ENCODE measurements at places on chromosomes 11 and 22. TPM values are rescaled to one million over a fixed set of nuclear protein-coding genes. Genes with fewer than 3 reads are reported as not detected.

- no peak for DNase-seq
Observed at GRCh38 chr11:12206529-12206928, 96.1 kb downstream of the MICAL2 start.

Gene DUSP8
- 6.2 TPM for total RNA-seq

DNA sequence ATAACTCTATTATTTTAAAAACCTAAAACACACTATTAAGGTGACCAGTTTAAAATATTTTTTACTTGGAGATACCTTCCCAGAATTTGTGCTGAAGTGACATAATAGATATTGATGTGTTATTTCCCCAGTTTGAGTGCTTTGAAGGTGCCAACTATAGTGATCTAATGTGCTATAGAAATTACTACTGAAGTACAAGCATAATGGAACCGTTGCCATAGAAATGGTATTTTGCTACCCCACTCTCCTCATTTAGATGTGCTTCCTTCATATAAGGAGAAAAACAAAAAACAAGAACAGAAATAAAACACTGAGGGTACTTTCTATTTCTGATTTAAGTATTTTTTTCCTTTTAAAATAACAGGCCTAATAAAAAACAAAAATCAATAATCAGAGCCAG lies 19.2 kb downstream of the DDI1 start:
- DNase-seq: no peak

- no peak for DNase-seq
Observed at GRCh38 chr22:26143806-26144325, 25.4 kb upstream of the SEZ6L start.

DNA sequence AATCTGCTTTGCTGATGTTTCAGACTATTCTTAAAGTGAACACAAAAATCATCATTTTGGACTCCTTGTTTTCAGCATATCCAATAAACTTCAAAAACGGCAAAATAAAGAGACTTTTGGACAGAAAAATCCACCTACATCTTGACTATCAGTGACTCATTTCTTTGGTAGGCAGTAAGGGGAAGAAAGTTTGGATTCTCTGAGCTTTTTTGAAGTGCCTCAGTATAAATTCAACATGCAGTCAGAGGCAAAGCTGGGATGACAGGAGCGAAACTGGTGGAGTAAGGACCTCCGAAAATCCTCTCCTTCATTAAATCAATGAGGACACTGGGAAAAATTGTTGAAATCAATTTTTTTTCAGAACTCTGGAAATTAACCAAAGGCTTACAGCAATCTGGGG lies 29.7 kb downstream of the EFCAB6 start:
- DNase-seq: no peak

DNA sequence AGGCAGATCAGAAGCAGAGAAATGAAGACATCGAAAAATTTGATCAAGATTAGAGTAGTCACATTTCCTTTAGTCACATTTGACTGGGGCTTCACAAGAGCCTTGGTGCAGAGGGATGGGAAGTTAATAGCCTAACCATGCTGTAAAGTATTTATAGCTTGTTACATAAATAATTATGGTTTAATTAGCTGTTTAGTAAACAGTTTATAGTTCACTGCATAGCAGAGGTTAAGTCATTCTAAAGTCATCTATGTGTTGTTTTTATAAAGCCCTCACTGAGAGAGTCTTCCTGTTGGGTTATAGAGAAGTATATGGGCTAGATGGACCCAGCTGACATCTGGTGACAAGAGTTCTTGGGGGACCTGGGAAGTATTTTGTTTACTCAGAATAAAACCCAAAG lies 47.1 kb downstream of the INSC start:
- DNase-seq: no peak

- no peak for DNase-seq
Observed at GRCh38 chr22:49464037-49464436, 363.6 kb downstream of the BRD1 start.

Gene PKNOX2
- 2.9 TPM for total RNA-seq

Gene UBXN1
- total RNA-seq: 192 TPM

Gene MAP6
- 43.8 TPM for total RNA-seq

DNA sequence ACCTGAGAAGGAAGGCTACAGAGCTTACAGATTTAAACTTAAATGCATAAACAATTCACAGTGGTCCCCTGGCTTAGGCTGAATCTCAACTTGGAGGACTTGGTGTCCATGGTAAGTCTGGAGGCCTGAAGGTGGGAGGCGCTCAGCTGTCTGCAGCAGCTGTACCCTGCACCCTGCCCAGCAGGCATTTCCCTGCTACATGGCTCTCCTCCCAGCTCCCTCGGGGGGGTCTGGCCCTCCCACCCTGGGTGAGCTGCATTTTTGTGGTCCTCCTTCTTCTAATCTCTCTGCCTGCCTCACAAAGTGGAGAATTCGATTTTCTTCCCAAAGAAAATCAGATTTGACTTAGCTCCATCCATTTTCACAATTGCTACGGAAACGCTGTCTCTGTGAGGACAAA lies 273.2 kb downstream of the KIRREL3 start:
- no peak for DNase-seq

- no peak for DNase-seq
Observed at GRCh38 chr11:64561984-64562722, 28.9 kb upstream of the SLC22A12 start.

Gene CACNA1I
- total RNA-seq: 0.39 TPM

DNA sequence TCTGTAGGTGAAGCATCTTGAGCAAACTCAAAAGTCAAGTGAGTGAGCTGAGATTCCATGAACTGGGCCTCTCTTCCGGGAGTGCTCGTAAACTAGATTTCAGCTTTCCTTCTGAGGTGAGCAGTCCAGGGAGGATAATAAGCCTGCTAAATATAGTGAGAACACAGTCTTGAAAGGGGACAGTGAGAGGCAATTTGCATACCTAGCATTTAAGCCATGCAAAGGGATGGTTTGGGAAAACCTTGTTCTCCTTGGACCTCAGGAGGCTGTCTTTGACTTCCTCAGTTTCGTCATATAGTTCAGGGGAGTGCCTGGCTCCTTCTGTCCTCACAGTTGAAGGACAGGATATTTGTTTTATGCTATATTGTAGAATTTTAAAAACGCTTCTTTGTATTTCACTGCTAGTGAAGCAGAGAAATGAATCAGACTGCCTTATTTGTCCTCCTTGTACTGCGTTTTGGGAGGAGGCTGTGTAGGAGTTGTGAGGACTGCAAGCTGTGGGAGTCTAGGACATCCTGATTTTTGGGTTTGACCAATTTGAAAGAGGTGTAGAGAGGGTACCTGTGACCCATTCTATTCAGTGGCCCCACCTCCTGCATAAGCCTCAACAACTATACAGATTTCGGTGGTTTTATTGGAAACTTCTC lies 11.0 kb upstream of the SORL1-AS1 start:
- DNase-seq: no peak

DNA sequence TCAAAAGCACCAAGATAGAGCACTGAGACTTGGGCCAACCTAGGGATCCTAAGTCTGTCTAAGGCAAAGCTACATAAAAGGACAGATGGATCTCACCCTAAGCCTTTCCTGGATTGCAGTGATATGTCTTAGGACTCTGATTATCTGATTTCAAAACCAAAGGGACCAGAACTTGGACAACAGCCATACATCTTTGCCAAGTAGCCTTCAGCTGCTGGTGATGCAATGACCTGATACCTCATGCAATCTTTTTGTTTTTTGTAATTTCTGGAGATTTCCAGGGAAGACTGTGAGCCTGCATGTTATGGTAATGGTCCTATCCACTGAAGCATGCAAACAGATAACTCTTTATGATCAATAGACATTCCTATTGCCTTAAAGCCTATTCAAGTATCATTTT lies 230.4 kb upstream of the MTNR1B start:
- no peak for DNase-seq

DNA sequence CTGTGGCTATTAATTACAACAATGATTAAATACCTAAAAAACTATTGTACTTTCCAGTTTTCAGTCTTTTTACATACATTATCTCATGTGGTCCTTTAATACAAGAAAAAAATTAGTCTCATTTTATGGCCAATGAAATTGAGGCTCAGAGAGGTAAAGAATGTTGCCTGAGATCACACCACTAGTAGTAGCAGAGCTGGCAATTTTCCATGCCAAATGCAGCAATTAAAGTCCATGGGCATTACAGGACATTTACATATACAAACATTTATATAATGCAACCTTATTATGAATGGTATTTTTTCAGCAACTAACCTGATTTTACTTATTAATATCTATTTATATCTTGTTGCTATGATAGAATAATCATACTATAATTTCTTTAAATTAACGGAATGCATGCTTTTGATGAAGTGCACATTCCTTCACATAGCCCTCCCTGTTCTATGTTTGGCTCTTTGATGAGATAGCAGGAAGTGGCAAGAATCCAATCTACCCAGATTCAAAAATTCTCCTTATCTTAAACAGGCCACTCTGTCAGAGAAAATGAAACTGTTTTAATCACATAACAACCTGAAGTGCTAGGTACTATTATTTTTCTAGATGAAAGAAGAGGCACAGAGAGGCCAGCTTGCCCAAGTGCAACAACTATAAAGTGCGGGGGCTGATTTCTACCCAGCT lies 120.9 kb upstream of the LDLRAD3 start:
- no peak for DNase-seq

Gene BRSK2
- 2.7 TPM for total RNA-seq

GRCh38 chr11:2741006-2741376 lies 41.2 kb upstream of the KCNQ1OT1 start:
- DNase-seq: no peak

DNA sequence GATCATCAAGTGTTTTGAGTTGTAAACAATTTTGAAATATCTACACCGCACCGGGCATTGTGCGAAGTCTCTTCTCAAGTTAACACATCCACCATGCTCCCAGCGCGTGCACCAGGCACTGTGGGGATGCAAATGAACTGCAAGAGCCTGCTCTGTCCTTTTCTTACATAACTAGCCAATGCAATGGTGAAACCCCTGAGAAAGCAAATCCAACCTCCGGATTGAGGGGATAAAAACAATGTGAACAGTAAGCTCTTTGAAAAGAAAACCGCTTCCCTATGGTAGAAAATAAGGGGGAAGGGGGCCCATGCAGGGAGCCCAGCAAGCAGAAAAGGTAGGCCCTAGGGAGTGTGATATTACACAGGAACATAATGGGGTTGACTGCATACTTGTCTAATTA lies 274.9 kb upstream of the MPPED2 start:
- DNase-seq: no peak

Gene BAIAP2L2
- 0.83 TPM for total RNA-seq

Gene MS4A6E
- not detected for total RNA-seq

Gene P2RX6
- total RNA-seq: 0.39 TPM

GRCh38 chr11:131223198-131223991 lies 147.0 kb upstream of the NTM start:
- DNase-seq: no peak

Gene SLCO2B1
- 30.5 TPM for total RNA-seq

GRCh38 chr11:64449381-64450167 lies 90.6 kb downstream of the RPS6KA4 start:
- DNase-seq: no peak

GRCh38 chr11:521177-521688 lies 14.1 kb downstream of the HRAS start:
- no peak for DNase-seq

Gene VSIG10L2
- total RNA-seq: not detected

DNA sequence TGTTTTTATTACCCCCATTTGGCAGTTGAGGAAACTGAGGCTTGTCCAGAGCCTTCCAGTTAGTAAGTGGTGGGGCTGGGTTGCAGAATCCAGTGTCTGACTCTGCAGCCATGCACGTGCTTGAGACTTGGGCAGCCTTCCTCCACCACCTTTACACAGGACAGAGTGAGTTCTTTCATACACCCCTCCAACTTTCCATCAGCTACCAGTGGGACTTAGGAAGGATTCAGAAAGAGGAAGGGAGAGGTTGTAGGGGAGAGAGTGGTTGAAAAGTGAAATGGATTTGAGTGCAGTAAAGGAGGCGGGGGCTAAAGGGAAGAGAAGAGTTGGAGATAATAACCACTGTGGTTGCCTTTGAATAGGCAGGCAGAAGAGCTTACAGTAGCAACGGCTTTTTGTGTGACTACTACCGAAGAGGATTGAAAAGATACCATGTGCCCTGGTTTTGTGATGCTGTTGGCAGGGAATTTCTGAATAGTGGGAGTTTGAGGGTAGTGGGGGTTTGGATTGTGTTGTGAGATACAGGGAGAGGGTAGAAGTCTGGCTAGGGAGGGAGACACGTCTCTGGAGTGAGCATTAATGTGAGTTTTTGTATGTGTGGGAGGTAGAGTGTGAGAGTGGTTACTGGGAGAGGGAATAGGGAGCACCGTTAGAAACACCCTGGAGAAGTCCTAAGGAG lies 1.7 kb downstream of the UVRAG start:
- no peak for DNase-seq

Gene POU2F3
- not detected for total RNA-seq

Gene ANAPC15
- 48.5 TPM for total RNA-seq

Gene PDE3B
- 23.2 TPM for total RNA-seq

Gene TRIM48
- total RNA-seq: not detected

Gene SOX10
- total RNA-seq: 29.5 TPM

DNA sequence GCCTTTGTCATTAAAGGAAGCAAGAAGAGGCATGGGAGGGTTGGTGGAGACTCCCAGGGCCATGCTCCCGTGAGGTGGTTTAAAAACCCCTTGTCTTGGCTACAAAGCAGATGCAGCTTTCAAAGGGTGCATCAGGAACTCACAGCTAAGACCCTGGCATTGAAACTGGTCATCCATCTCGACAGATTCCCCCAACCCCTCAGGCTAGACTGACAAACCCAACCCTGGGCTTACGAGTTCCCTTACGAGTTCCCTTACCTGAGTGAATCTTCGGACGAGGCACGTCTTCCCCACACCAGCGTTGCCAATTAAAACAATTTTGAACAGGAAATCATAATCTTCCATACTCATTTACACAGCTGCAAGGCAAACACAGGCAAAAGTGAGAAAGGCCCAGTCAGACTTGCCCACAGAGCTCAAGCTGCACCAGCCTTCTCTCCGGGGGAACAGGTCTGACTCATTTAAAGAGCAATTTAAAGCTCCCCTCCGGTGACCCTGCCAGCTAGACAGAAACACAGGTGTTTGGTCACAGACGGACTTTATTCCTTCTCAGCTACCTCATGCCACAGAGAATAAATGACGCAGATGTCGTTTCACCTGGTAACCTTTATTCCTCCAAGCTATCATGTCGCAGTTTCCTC lies 74.6 kb downstream of the RAB30 start:
- no peak for DNase-seq

DNA sequence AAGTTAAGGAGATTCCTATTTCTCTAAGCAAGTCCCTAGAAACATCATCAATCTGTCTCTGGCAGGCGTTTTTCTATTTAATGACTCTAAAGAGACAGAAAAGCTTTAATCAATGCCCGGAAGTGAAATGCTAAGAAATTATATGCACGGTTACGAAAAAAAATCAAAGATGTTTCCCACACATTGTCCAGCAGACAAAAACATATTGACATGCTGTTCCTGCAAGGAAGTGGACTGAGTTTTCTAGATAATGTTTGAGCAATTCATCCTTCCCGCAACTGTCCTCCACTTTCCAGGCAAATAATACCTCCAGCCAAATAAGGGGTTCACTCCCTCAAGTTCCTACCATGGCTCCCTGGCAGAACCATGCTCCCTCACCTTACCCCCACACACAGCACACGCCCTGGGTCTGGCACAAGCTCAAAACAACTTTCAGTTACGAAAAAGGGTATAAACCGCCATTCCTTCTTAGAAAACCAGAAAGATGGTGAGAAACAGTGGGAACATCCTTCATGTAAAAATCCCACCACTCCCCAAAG lies 29.6 kb downstream of the GALNT18 start:
- DNase-seq: peak; percentile 19

GRCh38 chr22:22692707-22693530 lies 48.5 kb downstream of the GGTLC2 start:
- no peak for DNase-seq

Gene TRIM5
- 17.0 TPM for total RNA-seq

Gene IRAG1
- total RNA-seq: 205 TPM

All from esophagus muscularis mucosa (tissue), 4 donors.